ENCODE measurements at places on chromosomes 6 and 20. TPM values are rescaled to one million over a fixed set of nuclear protein-coding genes. Genes with fewer than 3 reads are reported as not detected.

The ERGIC3 gene
- total RNA-seq, result 375 TPM

The SEMG1 gene
- not detected for total RNA-seq

The KHDC1L gene
- not detected for total RNA-seq

The ZNF165 gene
- total RNA-seq, result 0.26 TPM

The CST1 gene
- total RNA-seq, result 48.1 TPM

The IP6K3 gene
- not detected for total RNA-seq

The PTCHD4 gene
- total RNA-seq, result 1.2 TPM

The FBXL4 gene
- total RNA-seq, result 9.9 TPM

The RBM24 gene
- total RNA-seq, result 1.5 TPM

The TFAP2A gene
- 0.44 TPM for total RNA-seq

The PTGIS gene
- total RNA-seq, result 321 TPM

The HLA-DRB5 gene
- total RNA-seq, result not detected

The ARMH2 gene
- total RNA-seq, result not detected

The OLIG3 gene
- 0.06 TPM for total RNA-seq

The TUBB2A gene
- total RNA-seq, result 49.3 TPM

The BPIFB2 gene
- not detected for total RNA-seq

Data from aortic smooth muscle cell (primary cell).